Activated naive CD8-positive, alpha-beta T cell treated with anti-CD3 and anti-CD28 coated beads for 36 hours (primary cell): ENCODE measurements at places on chromosomes 6 and 20.

DNA sequence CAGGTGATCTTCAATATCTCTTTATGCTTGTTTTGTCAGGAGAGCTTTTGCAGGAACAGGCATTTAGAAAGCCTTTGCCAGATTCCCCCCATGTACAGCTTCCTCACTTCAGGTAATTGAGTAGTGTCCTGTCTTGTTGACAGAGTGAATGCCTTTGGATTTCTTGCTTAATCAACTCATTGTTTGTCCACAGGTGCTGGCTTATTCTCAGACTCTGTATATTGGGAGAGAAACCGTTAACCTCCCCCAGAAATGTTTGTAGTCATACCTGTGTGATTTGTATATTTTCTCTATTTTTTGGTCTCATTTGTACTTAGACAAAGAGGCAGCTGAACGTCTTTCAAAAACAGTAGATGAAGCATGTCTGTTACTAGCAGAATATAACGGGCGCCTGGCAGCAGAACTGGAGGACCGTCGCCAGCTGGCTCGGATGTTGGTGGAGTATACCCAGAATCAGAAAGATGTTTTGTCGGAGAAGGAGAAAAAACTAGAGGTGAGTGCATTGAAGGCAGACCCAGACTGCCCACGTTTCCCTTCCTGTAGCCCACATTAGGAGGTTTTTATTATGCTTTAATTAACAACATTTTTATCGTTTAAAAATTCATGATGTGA, 32.3 kb downstream of the RPRD1B start:
- no peak for DNase-seq
- H3K27me3 ChIP-seq: no peaks in the 10 kb centered on the region
- no peaks in the 10 kb centered on the region for H3K4me1 ChIP-seq
- no peak overlapping the region for H3K4me3 ChIP-seq
- H3K27ac ChIP-seq: no peak overlapping the region

DNA sequence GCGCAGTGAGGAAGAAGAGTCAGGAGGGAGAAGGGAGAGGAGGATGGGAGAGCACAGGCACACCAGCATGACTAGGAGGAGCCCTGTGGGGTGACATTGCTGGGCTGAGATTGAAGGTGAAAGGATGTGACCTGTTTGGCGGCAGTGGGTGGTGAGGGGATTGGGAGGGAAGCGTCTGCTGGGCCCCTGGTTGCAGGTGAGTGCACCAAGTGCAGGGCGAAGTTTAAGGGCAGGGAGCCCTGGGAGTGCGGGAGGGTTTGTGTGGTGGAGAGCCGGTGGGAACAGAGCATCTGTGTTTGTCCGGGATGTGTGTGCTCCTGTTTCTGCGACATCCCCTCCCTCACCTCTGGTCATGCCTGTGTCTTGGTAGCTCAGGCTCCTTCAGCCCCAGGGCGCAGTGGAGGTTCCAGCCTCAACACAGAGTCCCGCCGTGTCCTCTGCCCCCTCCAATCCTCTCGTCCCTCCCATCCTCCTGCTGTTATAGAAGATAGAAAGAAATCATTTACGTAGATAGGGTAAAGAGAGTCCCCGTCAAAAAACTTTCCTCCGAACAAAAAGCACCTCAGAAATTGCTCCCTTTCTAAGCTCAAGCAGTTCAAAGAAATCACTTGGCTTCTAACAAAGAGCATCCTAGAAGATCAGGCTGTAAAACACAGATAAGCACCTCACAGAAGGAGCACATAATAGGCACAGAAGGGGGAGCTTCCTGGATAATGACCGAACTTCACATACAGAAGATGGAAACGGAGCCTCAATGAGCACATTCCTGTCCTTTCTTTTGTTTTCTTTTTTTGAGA, 25.0 kb downstream of the ULBP1 start:
- no peak overlapping the region for H3K4me3 ChIP-seq
- peaks cover 97% of the 10 kb centered on the region for H3K27me3 ChIP-seq
- H3K36me3 ChIP-seq: peaks cover 9% of the 10 kb centered on the region
- no peak for DNase-seq
- H3K27ac ChIP-seq: no peak overlapping the region

GRCh38 chr20:60986506-60987156, 265.4 kb upstream of the CDH4 start:
- no peak overlapping the region for H3K4me3 ChIP-seq
- no peak overlapping the region for H3K27ac ChIP-seq
- DNase-seq: no peak
- H3K4me1 ChIP-seq: no peaks in the 10 kb centered on the region

- H3K27ac ChIP-seq: no peak overlapping the region
- H3K27me3 ChIP-seq: no peaks in the 10 kb centered on the region
- H3K36me3 ChIP-seq: peaks cover 5% of the 10 kb centered on the region
- DNase-seq: no peak
- no peak overlapping the region for H3K4me3 ChIP-seq
- H3K4me1 ChIP-seq: peaks cover 1% of the 10 kb centered on the region
Observed at GRCh38 chr6:13248053-13248452, 80.3 kb downstream of the TBC1D7 start.

- H3K4me1 ChIP-seq: no peaks in the 10 kb centered on the region
- no peak for DNase-seq
- H3K27me3 ChIP-seq: peaks cover 3% of the 10 kb centered on the region
- no peak overlapping the region for H3K4me3 ChIP-seq
- no peak overlapping the region for H3K27ac ChIP-seq
Observed at GRCh38 chr6:85130743-85131142, 319.1 kb upstream of the NT5E start.

DNA sequence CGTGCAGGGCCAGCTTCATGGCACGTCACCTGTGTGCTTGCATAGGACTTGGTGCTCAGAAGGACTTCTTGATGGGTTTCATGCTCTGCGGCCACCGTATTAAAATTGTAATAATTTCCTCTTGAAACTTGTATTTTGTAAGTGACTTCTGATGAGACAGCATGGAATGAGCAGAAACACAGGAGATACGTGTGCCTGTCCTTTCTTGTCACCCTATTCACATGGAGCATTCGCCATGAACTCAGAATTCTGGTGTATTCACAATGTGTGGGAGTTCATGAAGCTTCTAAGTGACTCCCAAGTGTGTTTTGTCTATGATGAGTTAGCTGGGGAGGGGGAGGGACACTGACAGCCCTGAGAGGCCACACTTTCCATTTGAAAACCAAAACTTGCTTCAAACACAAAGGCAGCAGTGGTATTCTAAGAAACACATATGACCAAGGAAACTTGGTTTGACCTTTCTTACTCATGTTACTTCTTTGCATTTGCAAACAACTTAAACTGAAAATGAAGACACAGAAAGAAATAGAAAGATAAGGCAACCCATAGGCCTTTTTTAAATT, 92.1 kb upstream of the NEDD9 start:
- H3K27me3 ChIP-seq: no peaks in the 10 kb centered on the region
- DNase-seq: peak; percentile 65
- H3K36me3 ChIP-seq: peaks cover 45% of the 10 kb centered on the region
- peaks cover 54% of the 10 kb centered on the region for H3K4me1 ChIP-seq
- peak overlapping the region; percentile 87 for H3K27ac ChIP-seq

DNA sequence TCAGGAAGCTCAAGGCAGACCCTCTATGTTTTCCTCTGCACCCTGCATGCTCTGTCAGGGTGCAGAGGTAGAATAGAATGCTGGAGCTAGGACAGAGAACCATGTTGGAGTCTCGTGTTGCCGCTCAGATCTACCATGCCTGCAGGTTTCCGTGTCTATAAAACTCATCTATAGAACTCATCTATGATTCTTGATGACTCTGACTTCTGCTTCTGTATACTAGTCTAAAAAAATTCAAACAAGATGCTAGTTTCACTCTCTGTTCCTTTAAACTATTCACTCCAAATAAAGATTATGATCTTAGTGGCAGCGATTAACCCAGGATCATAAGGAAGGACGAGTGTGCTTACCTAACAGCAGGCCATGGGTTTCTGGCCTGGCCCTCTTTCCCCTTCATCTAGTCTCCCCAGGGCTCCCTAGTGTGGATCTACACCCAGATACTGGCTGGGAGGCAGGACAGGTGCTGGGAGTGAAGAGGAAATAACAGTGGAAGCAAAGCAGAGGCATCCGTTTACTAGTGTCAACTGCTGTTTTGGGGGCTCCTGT, 162.7 kb upstream of the SUPT3H start:
- H3K36me3 ChIP-seq: peaks cover 13% of the 10 kb centered on the region
- H3K27ac ChIP-seq: no peak overlapping the region
- no peak for DNase-seq
- no peak overlapping the region for H3K4me3 ChIP-seq
- no peaks in the 10 kb centered on the region for H3K27me3 ChIP-seq
- peaks cover 9% of the 10 kb centered on the region for H3K4me1 ChIP-seq

GRCh38 chr6:48775157-48775556, 664.2 kb upstream of the PTCHD4 start:
- no peaks in the 10 kb centered on the region for H3K27me3 ChIP-seq
- no peak overlapping the region for H3K27ac ChIP-seq
- no peak for DNase-seq
- H3K4me1 ChIP-seq: no peaks in the 10 kb centered on the region
- no peak overlapping the region for H3K4me3 ChIP-seq
- no peaks in the 10 kb centered on the region for H3K36me3 ChIP-seq

DNA sequence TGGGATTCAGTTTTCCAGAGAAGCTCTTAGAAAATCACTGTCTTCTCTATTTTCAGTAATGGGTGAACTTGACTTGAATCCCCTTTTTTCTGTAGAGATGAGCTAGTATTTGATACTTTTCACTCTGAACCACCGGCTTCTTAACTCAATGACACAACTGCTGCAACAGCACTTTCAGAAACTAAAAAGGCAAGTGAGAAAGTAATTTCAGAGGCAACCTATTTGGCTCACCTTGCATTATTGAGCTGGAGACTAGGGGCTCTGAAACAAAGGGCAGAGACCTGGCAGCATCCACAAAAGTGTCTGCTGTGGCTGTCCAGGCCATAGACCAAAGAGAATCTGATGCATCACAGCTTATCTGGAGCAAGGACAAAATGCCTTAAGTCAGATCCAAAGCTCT, 289.8 kb upstream of the IRAK1BP1 start:
- H3K27me3 ChIP-seq: no peaks in the 10 kb centered on the region
- no peak for DNase-seq
- H3K4me1 ChIP-seq: no peaks in the 10 kb centered on the region
- H3K4me3 ChIP-seq: no peak overlapping the region

GRCh38 chr6:73073238-73073637, 152.1 kb downstream of the KHDC1L start:
- H3K4me3 ChIP-seq: no peak overlapping the region
- peaks cover 1% of the 10 kb centered on the region for H3K36me3 ChIP-seq
- no peak for DNase-seq
- H3K27ac ChIP-seq: no peak overlapping the region
- H3K4me1 ChIP-seq: no peaks in the 10 kb centered on the region

GRCh38 chr6:154805288-154805911, 72.2 kb downstream of the SCAF8 start:
- DNase-seq: no peak
- H3K27ac ChIP-seq: no peak overlapping the region
- no peaks in the 10 kb centered on the region for H3K27me3 ChIP-seq
- H3K4me1 ChIP-seq: peaks cover 4% of the 10 kb centered on the region
- H3K36me3 ChIP-seq: peaks cover 23% of the 10 kb centered on the region
- no peak overlapping the region for H3K4me3 ChIP-seq

DNA sequence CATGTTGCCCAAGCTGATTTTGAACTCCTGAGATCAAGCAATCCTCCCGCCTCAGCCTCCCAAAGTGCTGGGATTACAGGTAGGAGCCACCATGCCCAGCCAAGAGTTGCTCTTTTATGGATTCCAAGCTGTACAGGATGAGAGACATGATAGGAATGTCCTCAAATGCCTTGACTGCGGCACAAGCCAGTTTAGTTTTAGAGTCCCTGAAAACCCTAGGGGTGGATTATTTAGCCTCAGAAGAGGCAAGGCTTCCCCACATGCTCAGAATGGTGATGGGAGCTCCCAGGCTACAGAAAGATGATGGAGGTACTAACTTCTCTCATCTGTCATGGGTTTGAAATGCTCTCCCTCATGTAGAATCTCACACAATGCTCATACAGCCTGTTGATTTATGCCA, 280.5 kb upstream of the PRND start:
- no peak for DNase-seq
- H3K4me3 ChIP-seq: no peak overlapping the region
- no peaks in the 10 kb centered on the region for H3K27me3 ChIP-seq
- no peaks in the 10 kb centered on the region for H3K36me3 ChIP-seq

DNA sequence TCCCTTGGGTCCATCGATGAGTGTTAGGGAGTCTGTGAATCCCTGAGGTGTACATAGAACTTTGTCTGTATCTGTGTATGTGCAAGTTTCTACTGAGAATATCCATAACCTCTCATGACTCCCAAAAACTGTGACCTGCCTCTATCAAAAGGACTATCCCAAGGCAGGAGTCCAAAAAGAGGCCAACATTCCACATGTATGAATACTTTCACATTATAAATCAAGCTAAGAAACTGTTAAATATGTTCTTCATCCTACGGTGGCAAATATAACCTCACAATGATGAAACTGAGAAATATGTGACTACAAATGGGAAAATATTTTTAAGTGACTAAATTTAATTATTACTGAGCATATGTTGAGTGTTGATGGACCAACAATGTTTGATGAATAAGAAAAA, 16.1 kb upstream of the STX11 start:
- H3K36me3 ChIP-seq: peaks cover 3% of the 10 kb centered on the region
- DNase-seq: no peak
- H3K4me3 ChIP-seq: no peak overlapping the region
- peaks cover 16% of the 10 kb centered on the region for H3K27me3 ChIP-seq
- no peak overlapping the region for H3K27ac ChIP-seq

DNA sequence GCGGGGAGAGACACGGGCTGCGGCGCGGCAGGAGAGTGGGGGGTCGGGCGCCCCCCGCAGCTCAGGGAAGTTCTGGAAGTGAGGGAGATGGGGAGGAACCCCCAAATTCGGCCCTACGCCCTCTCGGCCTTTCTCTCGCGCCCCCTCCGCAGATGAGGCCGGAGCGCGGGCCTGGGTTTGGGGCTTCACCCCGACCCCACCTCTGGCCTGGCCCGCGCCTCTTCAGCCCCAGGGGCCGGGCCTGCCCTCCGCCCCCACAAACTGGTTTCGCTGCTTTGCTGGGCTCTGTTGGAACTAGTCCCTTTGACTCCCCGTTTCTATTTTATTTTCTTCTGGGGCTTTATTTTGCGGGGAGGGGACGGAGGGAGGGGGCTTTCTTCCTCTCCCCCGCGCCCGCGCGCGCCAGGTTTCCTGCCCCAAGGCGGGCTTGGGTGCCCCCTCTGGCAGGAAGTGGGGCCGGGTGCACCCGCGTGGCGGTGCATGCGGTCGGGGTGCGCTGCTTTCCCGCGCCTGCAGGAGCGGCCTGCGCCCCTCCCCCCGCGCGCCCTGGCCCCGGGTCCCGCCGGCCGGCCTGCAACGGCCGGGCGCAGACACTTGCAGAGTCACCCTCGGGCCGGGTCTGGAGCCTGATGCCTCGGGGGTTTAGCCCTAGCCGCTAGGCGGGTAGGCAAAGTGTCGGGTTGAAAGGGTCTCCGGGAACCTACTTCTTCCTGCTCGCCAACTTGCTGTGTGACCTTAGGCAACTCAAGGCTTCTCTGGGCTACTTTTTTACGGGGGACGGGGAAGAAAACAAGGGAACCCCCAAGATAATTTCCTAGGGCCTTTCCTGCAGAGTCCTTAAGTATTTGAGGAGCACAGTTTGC, 1.3 kb downstream of the HMGA1 start:
- H3K27ac ChIP-seq: peak overlapping the region; percentile 96
- peaks cover 43% of the 10 kb centered on the region for H3K36me3 ChIP-seq
- H3K4me3 ChIP-seq: peak overlapping the region; percentile 94
- H3K27me3 ChIP-seq: peaks cover 4% of the 10 kb centered on the region
- peak; percentile 86 for DNase-seq
- peaks cover 54% of the 10 kb centered on the region for H3K4me1 ChIP-seq

GRCh38 chr20:20695250-20695816, 17.1 kb downstream of the RALGAPA2 start:
- H3K4me1 ChIP-seq: peaks cover 12% of the 10 kb centered on the region
- DNase-seq: no peak
- no peak overlapping the region for H3K27ac ChIP-seq
- H3K27me3 ChIP-seq: no peaks in the 10 kb centered on the region
- no peak overlapping the region for H3K4me3 ChIP-seq
